ENCODE measurements at places on chromosomes 6 and 20.

DNA sequence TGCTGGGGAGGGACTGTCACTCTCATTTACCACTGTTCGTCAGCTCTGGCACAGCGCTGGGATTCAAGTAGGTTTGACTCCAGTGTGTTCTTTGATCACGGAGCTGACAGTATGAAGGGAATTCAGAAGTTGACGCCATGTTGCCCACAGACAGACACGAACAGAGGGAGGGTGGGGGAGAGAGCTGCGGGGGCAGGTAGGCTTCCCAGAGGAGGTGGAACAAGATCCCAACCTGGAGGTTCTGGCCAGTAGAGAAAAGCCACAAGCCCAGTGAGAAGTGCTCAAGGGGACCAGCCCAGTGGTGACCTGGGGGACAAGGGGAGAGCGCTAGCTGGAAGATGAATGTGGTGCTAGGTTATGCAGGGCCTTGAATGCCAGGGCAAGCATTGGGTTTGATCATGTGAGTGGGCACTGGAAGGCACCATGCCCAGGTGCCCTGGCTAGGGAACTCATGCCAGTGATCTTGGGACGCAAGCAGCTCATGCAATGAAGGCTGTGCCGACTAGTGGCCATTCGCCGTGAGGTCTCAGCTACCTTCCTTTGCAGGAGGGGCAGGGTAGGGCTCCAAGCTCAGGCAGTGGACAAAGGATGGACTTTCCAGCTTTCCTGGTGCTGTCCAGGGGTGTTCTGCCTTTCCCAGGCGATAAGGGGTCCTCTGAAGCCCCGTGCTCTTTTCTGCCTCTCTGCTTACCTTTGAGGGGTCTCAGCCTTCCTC is 50.4 kb upstream of the APCDD1L start:
- no peak for DNase-seq

DNA sequence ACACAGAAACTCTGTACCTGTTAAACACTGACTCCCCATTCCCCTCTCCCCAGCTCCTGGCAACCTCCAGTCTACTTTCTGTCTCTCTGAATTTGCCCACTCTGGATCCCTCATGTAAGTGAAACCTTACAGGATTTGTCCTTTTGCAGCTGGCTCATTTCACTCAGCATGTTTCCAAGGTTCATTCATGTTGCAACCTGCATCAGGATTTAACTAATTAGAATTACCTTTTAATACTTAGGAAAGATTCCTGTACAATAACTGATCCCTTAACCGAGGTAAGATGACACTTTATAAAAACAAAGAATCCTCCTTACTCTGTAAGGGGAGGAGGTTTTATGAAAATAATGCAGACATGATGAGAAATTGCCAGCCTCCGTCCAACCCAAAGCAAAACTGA is 113.1 kb upstream of the MTHFD1L start:
- no peak for DNase-seq

GRCh38 chr6:64580346-64580745 is 944.7 kb downstream of the PHF3 start:
- DNase-seq: no peak

DNA sequence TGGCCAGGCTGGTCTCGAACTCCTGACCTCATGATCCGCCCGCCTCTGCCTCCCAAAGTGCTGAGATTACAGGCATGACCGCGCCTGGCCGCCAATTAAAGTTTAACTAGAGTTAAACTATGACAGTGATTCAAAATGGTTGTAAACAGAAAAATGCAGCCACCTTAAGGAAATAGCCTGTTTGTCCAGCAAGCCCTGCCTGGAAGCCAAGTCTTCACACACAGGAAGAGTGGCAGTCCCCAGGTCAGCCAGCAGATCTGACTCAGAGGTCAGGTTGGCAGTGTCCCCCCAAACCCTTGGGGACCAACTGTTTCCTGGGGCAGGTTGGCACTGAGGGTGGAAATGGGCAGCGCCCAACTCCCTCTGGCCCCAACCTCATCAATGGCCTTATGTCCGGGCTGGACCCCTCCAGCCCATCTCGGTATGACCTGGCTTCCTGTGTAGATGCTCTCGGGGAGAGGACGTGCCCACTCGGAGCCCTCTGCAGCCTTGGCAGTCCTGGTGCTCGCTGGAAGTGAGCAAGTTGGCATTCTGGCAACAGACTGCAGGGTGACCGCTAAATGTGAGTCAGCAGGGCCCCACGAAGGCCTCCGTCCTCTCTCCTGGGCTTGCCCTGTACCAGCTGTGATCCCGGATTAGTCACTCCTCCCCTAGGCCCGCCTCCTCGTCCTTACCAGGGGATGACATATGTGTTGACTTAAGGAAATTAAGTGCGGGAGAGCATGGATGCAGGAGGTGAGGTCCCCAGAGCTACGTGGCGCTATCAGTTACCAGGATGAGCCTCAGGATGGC is 9.7 kb upstream of the HSP90AB1 start:
- DNase-seq: peak; percentile 50

DNA sequence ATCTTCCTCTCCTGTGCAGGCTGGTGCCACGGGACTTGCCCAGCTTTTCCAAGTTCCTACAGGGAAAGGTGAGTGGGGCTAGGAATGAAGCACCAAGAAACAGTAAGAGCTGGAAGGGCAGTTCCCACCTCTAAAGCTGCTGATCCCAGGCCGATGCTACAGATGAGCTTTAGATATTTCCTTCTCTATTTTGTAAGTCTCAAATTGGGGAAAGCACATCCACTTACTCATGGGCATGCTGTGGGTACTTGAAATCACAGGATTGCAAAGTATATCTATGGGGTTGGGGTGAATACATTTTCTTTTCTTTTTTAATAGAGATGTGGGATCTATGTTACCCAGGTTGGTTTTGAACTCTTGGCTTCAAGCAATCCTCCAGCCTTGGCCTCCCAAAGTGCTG is 3.1 kb downstream of the ZBTB2 start:
- DNase-seq: no peak

DNA sequence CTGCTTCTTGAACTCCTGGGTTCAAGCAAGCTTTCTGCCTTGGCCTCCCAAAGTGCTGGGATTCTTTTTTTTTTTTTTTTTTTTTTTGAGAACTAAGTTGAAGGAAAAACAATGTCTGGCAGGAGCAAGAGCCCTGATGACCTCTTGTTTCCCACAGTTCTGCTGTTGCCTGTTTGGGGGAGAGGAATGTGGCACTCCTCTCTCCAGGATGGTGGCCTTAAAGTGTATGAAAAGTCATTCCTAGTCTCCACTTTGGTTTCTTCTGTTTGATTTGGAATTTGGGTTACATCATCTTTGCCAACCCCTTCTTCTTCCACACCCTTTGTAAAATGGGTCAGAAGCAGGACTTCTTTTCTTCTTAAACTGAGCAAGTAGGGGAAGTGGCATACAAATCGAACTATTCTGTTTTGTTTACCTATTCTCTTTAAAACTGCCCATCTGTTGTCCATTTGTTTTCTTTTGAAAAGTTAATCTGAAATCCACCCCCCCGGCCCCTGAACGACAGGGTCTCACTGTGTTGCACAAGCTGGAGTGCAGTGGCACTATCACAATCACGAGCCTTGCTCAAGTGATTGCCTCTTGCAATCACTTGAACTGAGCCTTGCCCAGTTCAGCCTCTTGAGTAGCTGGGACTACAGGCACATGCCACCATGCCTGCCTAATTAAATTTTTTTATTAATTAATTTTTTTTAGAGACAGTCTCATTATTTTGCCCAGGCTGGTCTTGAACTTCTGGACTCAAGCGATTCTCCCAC is 11.3 kb downstream of the CARMIL1 start:
- DNase-seq: no peak

- DNase-seq: no peak
Observed at GRCh38 chr6:3885262-3886036, 36.3 kb downstream of the FAM50B start.

DNA sequence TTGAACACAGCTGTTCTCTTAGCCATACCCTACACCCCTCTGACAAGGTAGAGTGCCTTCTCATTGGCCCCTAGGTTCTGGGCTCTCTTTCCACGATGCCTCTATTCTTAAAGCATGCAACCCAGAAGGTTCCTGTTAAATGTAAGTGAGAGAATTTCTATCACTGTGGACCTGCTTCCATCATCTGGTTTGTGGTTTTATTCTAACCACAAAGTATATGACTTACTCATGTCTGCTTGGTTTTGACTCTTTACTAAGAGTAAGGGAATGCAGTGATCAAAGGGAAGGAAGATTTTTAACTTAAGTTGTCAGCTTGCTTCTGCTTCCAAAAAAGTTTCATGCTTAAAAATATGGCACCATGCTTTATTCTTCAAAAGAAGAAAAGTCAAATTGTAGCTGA is 80.2 kb downstream of the ANKEF1 start:
- DNase-seq: no peak

DNA sequence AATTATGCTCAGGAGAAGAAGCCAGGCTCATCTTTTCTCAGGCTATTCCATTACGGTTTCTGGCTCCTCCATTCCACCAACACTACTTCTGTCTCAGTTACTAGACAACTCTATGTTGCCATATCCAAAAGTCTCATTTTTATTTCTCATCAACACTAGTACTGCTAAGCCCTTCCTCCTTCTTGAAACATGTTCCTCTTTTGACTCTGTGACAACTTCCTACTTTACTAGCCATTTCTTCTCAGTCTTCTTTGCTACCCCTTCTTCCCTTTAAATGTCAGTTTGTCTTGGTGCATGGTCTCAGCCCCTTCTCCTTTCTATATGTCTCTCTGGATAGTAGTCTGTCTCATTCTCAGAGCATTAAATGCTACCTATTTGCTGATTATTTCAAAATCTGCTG is 7.1 kb upstream of the ADGRG6 start:
- no peak for DNase-seq

- no peak for DNase-seq
Observed at GRCh38 chr6:45422503-45423110, 44.9 kb upstream of the SUPT3H start.

- no peak for DNase-seq
Observed at GRCh38 chr6:36825994-36826393, 13.2 kb downstream of the CPNE5 start.

DNA sequence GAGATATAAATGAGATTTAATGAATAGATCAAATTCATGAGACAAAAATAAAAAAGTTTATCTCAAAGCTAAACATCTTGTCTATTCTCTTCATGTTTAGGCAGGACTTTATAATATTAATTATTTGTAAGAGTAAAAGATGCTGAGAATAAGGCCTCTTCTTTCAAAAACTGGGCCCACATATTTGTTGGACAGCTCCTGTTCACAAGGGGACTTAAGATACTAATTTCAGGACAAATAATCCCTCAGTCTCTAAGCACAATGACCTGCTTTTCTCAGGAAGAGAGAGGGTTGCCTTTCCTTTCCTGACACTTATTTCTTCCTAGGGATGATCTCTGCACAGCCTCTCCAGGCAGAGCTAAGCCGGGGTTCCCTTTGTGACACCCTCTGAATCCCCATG is 43.3 kb downstream of the NOX3 start:
- no peak for DNase-seq

GRCh38 chr20:24686156-24686555 is 216.7 kb downstream of the SYNDIG1 start:
- DNase-seq: no peak

DNA sequence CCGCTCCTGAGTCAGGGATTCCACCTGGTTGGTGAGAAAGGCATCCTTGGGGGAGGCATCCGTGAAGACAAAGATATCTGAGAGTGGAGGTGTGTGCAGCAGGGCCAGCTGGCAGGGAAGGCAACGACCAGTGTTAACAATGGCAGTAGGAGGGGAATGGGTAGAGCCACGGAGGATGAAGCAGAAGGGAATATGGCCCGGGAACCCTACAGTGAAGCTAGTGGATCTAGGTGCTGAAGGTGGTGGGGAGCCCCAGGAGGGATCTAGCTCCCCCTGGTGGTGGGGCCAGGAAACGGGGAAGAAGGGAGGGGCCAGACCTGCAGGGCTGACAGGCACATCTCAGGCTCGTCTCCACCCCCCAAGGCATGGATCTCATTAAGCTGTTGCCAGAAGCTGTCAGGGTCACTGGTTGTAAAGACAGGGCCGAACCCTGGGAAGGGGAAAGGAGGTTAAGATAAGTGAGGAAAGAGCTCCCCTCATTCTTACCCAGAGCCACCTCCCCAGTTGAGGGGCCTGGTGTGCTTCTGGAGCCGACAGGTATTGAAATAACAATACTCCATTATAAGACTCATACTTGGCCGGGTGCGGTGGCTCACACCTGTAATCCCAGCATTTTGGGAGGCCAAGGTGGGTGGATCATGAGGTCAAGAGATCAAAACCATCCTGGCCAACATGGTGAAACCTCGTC is 7.3 kb downstream of the VWA7 start:
- no peak for DNase-seq

GRCh38 chr20:38600057-38600456 is 1.6 kb upstream of the ARHGAP40 start:
- no peak for DNase-seq

DNA sequence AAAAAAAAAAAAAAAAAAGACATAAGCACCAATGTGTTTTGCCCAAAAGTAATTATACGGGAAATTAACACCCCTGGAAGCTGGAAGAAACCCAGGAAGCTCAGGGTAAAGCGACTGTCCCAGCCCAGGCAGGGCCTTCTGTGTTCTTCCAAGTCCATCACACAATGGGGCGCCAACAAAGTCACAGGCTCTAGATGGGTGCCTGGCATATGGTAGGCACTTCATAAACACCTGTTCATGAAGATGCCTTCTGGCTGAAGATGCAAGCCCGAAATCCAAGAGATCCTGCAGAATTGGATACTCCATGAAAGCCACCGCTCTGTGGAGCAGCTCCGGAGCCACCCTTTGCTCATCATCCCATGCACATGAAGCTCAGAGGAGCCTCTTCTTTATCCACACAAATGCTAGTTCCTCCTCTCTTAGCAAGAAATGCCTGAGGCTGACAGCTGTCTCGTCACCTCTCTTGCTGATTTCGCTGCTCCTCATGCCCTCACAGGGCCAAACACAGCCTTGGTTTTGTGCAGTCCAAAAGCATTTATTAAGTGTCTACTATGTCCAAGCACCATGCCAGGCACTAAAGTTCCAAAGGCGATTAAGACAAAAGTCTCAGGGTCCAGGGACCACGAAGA is 76.6 kb downstream of the TRERF1 start:
- DNase-seq: no peak

DNA sequence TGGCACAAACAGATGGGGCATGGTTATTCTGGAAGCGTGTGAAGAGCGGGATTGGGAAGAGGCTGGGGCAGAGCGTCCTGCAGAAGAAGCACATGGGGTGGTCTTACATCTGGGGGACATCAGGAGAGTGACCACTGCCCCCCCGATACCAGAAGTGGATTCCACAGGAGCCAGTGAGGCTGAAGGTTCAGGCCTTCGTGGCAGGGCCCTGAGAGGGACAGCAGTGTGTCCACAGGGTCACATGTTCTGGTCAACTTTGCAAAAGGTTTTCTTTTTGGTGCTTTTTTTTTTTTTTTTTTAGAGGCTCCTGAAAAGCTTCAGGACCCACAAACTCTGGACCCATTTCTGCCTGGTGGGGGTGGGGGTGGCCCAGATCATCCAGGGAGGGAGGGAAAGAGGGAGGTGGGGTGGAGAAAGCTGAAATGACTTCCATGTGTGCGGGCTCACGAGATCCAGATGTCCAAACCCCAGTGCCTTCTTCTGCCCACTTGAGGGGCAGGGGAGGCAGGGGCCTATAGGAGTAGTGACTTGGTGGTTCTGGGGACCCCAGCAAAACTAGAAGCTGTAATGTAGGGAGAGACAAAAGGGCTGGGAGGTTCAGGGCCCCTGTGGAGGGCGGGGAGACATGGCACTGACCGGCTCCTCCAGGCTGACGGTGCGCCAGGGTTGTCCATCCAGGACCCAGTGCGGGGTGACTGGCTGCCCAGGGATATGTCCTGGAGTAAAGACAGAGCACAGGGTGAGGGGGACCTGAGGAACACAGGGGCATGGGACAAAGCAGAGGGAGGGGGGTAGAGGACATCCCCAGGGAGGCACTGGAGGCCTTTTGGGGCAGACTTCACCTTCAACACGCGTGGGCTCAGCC is 2.7 kb downstream of the ADAM33 start:
- DNase-seq: no peak
